ENCODE measurements at places on chromosomes 11 and 22.
A peak's percentile ranks its signal among the peaks of the same experiment; 100 is the strongest.

DNA sequence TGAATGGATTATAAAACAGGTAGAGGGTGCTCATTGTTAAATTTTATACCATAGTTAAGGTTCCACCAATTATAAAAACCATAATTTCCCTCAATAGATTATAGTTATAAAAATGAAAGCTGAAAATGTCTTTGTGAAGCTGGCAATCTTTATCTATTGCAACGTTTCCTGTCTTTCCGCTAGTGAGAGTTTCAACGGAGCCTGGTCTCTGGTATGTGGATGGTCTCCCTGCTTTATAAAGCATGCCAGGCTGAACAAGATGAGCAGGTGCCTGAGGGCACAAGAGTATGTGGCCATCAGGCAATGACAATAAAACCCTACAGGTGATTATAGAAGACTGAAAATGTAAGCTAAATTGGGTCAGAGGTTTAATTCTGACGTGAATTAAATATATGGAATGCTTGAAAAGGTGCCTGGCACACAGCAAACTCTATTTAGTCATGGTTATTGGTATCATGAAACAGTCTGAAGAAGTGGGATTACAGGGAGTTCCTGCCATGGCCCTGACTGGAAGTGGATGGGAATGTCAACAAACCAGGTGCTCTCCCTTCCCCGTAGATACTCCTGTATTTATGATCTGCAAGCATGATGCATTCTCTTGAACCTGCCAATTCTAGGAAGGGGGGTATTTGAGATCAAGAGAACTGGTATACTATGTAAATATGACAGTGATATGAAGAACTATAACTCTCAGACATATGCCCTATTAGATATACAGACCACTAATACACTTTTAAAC lies 115.7 kb downstream of the ENTHD1 start:
- DNase-seq, result no peak

DNA sequence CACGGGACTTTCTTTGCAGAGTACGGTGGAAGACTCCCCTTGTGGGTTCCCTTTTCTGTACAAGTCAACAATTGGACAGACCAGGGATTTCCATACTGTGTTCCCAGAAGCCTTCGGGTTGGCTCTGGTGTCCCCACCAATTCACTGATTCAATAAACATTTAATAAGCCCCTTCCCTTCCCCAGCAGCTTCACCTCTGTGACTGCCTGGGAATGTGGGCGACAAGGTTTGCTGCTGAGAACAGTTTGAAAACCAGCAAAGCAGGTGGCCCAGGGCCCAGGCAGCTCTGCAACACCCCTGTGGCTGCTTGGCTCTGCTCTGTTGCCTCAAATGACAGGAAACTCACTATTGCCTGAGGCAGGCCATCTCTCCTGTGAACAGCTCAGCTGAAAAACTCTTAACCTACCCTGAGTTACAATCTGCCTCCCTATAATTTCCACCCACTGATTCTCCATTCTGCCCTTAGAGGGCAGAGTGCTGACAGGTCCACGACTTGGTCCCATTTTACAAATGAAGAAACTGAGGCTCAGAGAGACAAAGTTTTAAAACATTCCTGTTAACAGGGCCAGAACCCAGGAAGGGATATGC lies 10.4 kb downstream of the ADORA2A start:
- no peak for DNase-seq

- no peak for DNase-seq
Measured at GRCh38 chr11:122131126-122131525, 15.1 kb upstream of the BLID start.

GRCh38 chr11:50178737-50179136 lies 146.1 kb downstream of the OR4C45 start:
- no peak for DNase-seq

- DNase-seq, result no peak
Measured at GRCh38 chr11:129705933-129706332, 109.7 kb upstream of the TMEM45B start.

- no peak for DNase-seq
Measured at GRCh38 chr11:132549561-132549960, 982.7 kb downstream of the OPCML start.

- no peak for DNase-seq
Measured at GRCh38 chr11:66052664-66052982, 459 bp downstream of the SF3B2 start.

DNA sequence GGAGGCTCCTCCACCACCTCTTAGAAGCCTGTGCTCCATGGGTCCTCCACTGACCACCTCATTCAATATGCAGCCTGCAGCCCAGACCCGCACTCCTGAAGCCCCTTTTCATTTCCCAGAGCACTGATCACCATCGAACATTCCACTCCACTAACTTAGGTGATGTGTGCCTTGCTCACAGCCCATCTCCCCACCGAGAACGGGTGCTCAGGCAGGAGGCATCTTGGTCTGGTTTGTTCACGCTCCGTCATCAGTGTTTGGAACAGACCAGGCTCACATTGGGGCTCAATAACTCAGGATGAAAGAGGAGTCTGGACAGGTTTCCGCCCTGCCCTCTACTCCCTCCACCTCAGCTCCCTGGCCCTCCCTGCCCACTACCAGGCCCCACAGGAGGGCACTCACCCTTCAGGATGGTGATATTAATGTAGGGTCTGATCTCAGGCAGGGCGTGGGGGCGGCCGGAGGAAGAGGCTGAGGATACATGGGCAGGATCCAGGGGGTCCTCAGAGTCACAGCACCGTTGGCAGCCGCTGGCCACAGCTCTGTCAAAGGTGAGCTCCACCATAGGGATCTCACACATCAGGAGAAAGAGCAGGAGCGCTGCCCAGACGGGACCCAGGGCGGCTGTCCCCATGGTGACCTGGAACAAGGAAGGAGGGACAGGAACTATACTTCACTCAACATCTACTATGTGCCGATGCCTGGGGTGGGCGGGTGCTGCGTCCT lies 3.1 kb downstream of the C1QTNF6 start:
- DNase-seq, result no peak

- DNase-seq, result peak; percentile 72
Measured at GRCh38 chr11:47161134-47161854, 15.4 kb downstream of the ARFGAP2 start.

GRCh38 chr11:95418916-95419315 lies 187.9 kb upstream of the SESN3 start:
- no peak for DNase-seq

DNA sequence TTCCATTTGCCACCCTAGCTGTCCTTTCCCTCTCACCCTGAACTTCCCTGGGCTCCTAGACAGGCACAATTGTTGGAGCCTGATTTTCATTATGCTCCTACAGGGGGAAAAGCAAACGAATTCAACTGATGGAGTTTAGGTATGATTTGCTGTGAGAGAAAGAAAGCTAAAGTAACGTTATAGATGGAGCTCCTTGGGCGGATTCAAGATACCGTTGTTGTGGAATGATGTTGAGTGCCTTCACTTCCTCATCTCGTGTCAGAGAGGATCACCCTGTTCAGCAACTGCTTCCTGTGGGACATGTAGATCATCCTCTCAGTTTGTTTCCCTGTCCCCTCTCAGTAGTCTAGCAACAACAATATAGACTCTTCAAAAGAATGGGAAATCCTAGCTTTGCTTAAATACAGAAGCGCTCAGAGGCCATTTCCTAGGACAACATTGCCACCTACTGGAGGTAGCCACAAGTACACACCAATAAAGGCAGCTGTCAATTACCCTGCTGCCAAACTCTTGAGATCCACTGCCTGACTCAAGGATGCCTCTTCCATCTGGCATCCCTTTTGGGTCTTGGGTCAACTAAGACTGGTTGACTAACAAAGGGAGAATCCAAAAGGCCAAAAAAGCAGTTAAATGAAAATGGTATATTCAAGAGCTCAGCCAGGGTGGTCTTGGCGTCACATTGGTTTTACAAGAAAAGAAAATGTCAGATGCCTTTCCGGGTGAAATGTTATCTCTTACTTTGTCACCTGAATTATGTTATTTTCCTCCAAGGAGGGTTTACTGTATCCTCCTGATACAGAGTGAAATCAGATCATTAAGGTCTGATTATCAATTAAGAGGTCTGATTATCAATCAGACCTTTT lies 13.5 kb upstream of the DTX4 start:
- peak; percentile 39 for DNase-seq

GRCh38 chr22:31619611-31620300 lies 42.3 kb downstream of the PISD start:
- no peak for DNase-seq

DNA sequence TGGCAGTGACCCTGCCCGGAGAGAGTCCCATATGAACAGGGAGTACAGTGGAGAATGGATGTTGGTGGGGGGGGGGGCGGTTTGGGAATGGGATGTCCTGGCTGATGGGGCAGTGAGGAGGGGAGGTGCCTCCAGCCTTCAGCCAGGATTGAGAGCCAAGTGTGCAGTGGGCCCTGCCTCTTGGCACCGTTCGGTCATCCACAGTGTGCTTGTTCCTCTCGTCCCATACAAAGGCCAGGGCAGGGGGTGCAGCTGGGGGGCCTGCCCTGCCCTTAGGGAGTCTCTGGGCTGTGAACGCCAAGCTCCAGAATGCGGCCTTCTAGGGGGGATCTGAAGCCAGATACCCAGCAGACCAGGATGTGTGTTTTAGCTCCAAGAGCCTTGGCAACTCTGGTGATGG lies 34.0 kb downstream of the KCNC1 start:
- no peak for DNase-seq

- DNase-seq, result no peak
Measured at GRCh38 chr11:101617735-101618332, 34.0 kb upstream of the TRPC6 start.

- no peak for DNase-seq
Measured at GRCh38 chr22:46193898-46194310, 43.6 kb downstream of the PPARA start.

- no peak for DNase-seq
Measured at GRCh38 chr11:69745201-69745600, 29.9 kb downstream of the FGF4 start.

DNA sequence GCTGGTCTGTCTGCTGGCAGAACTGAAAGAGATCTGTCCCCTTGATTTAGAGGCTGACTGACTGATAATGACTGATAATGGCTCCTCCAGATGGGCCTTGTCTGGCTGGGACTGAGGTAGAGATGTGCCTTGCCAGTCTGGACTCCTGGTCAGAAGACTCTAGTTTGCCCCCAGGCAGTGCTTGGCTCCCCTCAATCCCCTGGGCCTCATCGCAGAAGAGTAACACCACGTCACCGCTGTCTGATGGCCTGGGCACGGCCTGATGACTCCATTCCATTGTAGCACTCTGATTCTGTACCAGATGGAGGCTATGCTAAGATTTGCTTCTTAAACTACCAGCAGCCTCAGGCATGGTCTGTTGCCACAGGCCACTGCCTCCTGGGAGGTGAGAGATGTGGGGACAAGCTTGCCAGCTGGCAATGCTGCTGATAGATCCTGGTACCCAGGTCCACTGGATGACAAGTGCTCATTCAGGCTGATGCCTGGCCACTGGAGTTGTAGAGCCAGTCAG lies 19.1 kb downstream of the CYB5R2 start:
- DNase-seq, result no peak

DNA sequence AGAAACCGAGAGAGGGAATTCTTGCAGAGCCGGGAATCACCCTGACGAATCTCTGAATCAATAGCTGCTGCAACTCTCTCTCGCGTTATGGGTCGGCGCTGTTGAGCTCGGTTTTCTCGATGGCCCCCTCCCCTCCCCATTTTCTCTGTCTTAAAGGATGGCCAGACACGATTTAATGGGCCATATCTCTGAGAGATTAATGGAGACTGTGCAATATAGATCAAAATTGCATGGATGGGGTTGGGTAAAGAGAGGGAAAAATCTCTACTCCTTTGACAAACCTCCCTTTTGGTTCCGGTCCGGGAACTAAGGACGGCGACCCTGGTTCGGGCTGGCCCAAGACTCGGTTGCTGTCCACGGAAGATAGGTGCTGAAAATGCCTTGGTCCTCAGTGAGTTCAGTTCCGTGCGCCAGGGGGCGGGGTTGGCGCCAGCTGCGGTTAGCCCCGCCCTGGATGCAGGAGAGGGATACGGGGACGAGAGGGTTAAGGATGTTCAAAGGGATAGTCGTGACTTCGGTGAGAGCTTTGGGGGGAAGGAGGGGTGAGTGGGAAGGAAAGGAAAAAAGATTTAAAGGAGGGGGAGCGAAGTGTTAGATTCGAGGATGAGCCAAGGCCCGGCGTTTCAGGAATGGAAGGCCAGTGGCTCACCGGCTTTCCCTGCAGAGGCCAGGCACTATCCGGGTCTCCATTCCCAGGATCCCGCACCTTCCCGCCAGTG lies 103.6 kb upstream of the HSD17B12 start:
- DNase-seq, result peak; percentile 42

DNA sequence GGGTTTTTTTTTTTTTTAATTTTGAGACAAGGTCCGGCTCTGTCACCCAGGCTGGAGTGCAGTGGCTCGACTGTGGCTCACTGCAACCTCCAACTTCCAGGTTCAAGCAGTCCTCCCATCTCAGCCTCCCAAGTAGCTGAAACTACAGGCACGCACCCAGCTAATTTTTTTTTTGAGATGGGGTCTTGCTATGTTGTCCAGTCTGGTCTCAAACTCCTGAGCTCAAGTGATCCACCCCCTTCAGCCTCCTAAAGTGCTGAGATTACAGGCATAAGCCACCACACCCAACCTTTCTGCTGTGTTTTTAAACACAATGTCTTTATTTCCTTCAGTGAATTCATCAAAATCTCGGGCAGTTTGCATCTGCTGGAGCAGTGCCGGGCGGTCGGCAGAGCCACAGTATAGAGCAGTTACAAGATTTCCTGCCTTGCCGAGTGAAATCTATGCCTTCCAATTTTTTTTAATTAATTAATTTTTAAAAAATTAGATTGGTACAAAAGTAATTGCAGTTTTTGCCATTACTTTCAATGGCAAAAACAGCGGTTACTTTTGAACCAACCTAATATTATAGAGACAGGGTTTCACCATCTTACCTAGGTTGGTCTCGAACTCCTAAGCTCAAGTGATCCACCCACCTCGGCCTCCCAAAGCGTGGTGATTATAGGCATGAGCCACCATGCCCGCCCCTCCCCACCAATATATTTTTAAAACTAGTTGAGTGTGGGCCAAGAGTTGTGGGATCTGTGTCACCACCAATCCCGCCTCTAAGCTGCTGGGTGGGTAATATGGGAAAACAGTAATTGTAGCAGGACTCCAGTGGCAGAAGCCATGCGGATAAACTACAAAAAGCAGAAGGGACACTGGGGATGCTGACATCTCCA lies 2.7 kb upstream of the ACY3 start:
- no peak for DNase-seq

DNA sequence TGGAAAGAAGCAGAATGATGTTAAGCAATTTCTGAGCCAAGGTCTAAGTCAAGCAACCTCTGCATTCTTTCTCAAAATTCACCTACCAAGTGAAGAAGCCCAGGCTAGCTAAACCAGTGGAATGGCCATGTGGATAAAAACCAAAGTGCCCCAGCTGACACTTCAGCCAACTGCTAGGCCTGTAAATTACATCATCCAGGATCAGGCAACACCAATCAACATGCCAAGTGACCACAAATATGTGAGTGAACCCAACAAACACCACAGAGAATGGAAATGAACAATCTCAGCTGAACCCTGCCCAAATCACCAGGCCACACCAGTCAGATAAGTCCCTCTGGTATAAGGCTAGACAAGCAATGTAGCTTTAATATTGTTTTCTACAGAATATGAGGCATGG lies 25.1 kb upstream of the FJX1 start:
- no peak for DNase-seq

DNA sequence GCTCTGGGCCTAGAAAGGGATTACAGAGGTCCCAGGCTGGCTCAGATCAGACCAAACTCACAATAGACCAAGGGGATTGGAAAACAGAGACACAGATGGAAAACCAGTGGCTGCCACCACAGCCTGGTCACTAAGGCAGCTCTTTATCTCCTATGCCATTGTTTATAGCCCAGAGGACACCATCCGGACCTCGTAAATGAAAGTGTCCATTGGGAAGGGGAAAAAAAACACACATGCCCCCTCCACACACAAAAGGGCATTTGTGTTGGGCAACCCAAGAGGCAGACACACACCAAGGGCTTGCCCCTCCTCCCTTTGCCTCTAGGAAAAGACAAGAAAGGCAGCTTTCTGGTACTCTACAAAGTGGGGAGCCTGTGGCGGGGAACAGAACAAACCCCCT lies 85.9 kb downstream of the GAB2 start:
- DNase-seq, result no peak
